Astrocyte of the spinal cord (primary cell): ENCODE measurements at places on chromosomes 1 and 21.

DNA sequence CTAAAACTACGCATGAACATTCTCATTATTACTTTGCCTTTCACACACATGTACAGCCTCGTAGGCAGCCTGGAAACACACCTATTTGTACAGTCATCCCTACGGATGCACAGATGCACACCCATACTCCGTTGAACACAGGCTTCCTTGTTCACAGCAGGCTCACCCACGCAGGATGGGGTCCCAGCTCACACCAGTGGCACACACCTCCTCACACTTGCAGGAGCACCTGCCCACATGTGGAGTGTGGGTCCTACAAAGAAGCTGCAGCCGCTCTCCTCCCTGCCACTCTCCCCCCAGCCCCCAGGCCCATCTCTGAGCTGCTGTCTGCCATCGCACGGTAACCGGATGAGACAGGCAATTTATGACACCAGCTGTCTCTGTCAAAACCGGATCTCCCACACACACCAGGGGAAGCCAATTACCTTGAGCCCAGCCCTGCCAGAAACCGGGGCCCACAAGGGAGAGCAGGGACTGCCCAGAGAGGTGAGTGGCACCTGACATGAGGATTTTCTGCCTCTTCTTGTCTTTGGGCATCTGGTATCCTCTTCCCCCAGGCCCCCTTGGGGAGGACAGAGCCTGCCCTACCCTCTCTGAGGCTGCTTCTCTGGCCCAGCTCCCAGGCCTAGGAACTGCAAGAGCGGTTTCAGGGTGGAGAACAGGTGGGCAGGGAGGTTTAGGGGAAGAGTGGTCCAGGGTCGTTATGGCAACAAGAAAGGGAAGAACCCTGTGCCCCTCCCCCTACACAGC lies 175.4 kb downstream of the IGSF21 start:
- DNase-seq, result no peak

- peak; percentile 43 for DNase-seq
Measured at GRCh38 chr1:6329851-6330250, 63.7 kb downstream of the ACOT7 start.

DNA sequence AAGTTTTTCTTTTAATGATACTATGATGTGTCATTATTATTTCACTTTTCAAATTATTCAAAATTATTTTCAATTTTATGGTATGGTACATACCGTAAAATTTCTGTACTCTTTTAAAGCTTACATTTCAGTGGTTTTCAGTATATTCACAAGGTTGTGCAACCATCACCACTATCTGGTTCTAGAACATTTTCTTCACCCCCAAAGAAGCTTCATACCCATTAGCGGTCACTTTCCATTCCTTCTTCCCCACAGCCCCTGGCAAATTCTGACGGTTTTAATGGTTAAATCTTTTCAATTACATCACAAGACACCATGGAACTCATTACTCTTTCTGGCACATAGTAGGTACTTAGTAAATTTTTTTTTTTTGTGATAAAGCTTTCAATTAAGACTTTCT lies 22.8 kb upstream of the ATP5PO start:
- DNase-seq, result no peak

DNA sequence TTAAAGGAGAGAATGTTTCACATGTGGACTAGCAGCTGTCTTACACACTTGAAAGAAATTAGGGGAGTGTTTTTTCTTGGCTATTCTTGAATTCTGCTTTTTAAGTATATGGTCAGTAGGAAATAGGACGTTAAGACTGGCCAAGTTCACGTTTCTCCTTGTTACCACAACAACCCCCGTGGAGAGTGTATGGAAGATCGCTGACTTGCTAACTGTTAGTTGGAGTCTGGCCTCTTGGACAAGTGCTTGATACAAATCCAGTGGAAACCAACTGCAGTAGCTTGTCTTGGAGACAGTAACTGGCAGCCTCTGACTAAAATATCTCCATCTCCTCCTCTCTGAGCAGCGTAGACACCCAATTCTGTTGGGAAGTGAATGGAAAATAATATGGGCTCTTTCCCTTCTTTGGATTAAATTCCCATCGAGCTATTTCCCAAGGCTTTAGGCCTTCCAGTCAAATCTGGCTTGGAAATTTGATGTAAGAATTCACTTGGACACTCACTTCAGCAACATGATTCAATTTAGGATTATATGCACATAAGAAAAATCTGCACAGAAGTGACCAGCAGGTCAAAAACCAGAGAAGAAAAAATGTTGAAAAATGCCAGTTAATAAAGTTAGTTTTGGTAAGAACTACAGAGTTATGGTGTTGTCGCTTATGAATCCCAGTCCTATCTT lies 3.6 kb upstream of the NFIA start:
- peak; percentile 46 for DNase-seq

DNA sequence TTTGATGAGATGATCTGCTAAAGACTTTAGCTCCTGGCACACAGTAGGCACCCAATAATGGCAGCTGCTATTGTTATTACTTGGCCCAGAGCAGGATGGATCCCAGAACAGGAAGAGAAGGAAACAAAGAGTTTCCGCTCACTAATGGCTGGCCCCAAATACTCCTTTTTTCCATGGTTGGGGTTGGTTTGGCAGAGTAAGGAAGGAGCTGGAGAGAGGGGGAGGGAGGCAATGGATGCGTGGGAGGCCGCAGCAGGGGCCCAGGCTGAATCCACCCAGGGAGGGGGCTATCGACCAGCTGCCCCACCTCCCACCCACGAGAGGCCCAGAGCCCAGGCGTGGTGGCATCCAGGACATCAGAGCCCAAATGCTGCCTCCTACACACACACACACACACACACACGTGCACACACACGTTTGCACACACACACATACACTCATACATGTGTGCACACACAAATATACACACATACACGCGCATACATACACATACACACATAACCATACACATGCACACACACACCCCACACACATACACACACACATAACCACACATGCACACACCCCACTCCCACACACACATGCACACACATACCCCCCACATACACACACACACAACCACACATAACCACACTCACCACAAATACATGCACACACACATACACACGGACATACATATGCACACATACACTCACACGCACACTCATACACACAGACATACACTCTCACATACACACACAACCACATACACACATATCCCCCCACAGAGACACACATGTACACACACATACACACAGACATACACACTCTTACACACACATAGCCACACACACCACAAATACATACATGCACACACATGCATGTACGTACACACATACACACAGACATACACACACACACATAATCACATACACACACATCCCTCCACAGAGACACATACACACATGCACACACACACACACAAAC lies 25.2 kb downstream of the C1QB start:
- no peak for DNase-seq

DNA sequence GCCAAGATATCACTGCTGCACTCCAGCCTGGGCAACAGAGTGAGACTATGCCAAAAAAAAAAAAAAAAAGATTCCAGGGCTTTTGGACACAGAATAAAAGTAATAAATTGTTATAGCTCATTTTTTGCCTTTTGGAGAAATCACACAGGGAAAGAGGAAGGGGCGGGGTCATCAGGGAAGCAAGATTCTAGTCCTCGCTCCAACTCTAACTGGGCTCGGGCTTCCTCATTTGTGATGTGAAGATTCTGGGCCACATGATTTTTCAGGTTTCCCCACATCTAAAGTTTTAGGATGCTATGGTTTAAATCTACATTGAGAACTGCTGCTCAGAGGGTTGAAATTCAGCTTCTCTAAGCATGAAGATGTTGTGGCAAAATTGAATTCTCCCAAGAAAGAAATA lies 179.3 kb upstream of the PLXNA2 start:
- no peak for DNase-seq

DNA sequence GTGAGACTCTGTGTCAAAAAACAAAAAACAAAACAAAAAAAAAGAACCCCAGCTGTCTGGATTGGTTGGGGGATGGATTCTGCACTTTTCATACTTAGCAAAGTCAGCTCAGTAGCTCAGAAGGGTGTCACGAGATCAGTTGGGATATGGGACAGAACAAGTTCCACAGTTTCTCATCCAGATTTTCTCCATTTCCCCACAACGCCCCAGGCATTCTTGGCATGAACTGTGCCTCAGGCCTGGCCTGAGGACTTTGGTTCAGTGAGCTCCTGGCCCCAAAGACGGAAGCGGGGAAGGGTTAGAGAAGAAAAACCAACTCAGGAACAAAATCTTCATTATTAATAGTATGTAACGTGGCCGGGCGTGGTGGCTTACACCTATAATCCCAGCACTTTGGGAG lies 1.9 kb downstream of the AKR7A2 start:
- no peak for DNase-seq

GRCh38 chr1:237717106-237717505 lies 173.6 kb downstream of the ZP4 start:
- DNase-seq, result no peak

DNA sequence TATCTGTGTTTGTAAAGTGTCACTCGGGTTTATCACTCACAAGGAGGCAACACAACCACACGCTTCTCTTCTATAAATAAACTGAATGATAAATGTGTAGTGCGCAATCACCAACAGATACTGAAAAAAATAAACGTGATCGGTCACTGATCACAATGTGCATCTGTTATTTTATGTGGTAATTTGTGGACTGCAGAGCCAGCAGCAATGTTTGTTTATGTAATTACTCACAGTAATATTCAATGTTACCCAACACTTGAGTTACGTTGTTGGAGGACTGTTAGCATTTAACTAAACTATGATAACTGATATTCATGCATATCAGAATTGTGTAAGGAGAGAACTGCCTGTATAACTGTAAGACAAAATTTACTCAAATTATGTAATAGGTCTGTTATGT lies 129.6 kb downstream of the USH2A start:
- DNase-seq, result peak; percentile 33

- DNase-seq, result no peak
Measured at GRCh38 chr1:243227622-243228021, 27.5 kb downstream of the CEP170 start.

- DNase-seq, result peak; percentile 25
Measured at GRCh38 chr1:168134132-168134531, 2.6 kb downstream of the GPR161 start.

- no peak for DNase-seq
Measured at GRCh38 chr1:27481994-27482620, 7.9 kb downstream of the WASF2 start.

DNA sequence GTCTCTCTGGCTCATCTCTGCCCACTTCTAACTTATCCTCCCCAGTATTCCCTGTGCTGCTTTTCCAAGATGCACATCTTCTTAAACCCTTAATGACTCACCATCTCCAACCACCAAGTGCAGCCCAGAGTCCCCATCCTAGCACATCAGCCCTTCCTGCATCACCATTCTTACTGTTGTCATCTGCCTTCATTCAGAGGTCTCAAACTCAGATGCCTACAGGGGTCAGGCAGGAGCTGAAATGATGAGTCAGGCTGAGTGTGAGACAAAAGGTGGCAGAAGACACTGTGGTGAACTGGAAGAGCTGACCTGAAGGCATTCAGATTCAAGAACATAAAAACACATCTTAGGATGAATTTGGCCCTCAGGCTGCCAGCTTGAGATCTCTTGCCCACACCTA lies 34.6 kb downstream of the OLFML2B start:
- DNase-seq, result no peak

GRCh38 chr1:50548243-50548642 lies 125.0 kb upstream of the DMRTA2 start:
- no peak for DNase-seq

DNA sequence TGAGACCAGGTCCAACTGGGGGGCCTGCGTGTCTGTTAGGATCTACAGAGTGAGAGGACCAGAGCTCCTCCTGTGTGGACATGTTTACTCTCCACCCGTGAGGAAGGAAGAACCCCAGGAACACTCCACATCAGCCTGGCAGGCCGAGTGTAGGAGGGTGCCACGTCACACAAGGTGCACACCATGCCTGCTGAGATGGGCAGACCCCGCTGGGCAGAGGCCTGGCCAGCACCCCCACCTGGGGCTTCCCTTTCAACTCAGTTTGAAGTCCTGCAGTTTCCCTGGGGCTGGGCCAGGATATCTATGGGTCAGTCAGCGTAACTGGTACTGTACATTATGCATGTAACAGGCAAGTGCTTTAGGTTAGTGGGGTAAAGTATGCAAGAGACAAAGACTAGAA lies 30.1 kb upstream of the PCBP3 start:
- peak; percentile 30 for DNase-seq

GRCh38 chr1:182875889-182876288 lies 36.7 kb downstream of the DHX9 start:
- DNase-seq, result no peak

DNA sequence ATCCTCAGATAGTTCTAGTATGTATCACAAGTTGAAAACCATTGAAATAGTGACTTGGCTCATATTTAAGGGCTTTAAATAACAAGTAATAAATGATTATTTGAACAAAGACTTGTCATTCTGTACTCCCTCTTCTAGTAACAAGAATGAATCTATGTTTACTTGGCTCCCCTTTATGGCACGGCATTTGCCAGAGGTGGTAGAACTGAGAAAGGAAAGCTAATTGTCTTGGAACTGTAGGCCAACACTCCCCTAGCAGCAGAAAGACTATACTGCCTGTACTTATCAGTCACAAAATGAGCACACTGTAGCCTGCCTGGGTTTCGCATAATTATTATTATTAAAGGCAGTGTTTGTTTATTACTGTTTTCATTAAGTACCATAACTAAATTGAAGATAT lies 29.6 kb upstream of the SMYD2 start:
- no peak for DNase-seq
